ENCODE measurements at places on chromosomes 11 and 22.
A peak's percentile ranks its signal among the peaks of the same experiment; 100 is the strongest.

DNA sequence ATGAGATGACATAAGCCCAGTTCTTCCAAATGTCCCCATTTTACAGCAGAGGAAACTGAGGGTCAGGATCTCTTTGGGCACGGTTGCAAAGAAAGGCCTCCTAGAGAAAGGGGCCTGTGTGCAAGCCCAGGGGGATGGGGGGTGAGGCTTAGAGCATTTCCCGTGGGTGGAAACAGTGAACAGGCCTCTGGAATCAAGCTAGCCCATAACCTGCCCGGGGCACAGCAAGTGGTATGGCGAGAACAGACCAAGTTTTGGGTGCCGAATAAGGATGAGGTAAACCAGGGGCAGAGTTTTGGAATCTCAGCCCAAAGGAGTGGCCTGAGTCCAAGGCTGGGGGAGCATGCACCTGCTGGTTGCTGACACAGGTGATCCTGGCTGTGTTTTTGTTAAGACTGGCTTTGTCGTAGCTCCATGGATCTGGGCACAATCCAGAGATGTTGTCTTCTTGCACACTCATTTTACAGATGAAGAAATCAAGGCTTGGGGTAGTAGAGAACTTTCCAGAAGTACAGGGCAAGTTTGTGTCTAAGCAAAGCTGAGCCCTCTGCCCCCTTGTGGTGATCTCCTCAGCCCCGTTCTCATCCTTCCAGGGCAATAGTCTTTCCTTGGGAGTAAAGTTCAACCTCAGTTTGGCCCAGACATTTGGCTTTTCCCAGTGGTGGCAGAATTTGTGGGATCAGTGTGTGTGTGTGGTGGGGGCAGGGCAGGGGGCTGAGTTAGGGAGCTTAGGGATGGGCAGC lies 53.5 kb upstream of the MYEOV start:
- no peak overlapping the region for H3K27ac ChIP-seq
- no peaks in the 10 kb centered on the region for H3K36me3 ChIP-seq
- peaks cover 3% of the 10 kb centered on the region for H3K27me3 ChIP-seq
- peak; percentile 45 for DNase-seq
- H3K4me1 ChIP-seq = no peaks in the 10 kb centered on the region

DNA sequence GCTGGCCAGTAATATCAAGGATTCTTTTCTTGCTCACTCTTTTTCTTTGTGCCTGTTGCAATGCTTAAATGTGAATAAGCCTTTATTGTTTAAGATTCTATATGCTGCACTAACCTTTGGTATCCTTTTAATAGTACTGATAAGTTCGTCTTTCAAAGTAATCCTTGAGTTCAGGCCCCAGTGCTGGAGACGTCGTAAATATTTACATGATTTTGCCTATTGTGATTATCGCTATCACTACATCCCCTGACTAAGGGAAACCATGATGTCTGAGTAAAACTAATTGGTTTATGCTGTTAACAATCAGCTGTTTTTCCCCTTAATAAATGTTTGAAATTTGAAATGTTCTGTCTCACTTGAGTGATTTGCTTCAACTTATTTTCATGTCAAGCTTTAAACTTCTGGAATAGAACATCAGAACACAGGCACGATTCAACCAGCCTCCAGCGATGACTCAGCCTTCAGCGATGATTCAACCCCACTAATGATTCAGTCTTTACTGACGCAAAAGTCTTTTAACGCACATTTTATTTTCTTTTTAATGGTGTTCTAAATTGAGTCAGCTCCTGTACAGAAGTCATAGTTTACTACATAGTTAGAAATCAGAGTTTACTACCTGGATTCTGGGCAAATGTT lies 3.9 kb downstream of the HTATIP2 start:
- peaks cover 8% of the 10 kb centered on the region for H3K4me1 ChIP-seq
- H3K27me3 ChIP-seq = peaks cover 19% of the 10 kb centered on the region
- H3K4me3 ChIP-seq = no peak overlapping the region
- no peak for DNase-seq
- H3K27ac ChIP-seq = no peak overlapping the region

GRCh38 chr11:80694385-80694784 lies 1253.6 kb upstream of the TENM4 start:
- no peaks in the 10 kb centered on the region for H3K36me3 ChIP-seq
- no peak for DNase-seq
- no peak overlapping the region for H3K27ac ChIP-seq
- H3K27me3 ChIP-seq = no peaks in the 10 kb centered on the region

- H3K4me1 ChIP-seq = no peaks in the 10 kb centered on the region
- H3K4me3 ChIP-seq = no peak overlapping the region
- no peak for DNase-seq
These were observed 1.8 kb downstream of the LARGE2 start for GRCh38 chr11:45924036-45924915.

GRCh38 chr11:115054570-115055538 lies 376.5 kb downstream of the NXPE2 start:
- DNase-seq = no peak
- no peaks in the 10 kb centered on the region for H3K36me3 ChIP-seq
- no peak overlapping the region for H3K4me3 ChIP-seq
- H3K27ac ChIP-seq = no peak overlapping the region
- H3K27me3 ChIP-seq = no peaks in the 10 kb centered on the region

DNA sequence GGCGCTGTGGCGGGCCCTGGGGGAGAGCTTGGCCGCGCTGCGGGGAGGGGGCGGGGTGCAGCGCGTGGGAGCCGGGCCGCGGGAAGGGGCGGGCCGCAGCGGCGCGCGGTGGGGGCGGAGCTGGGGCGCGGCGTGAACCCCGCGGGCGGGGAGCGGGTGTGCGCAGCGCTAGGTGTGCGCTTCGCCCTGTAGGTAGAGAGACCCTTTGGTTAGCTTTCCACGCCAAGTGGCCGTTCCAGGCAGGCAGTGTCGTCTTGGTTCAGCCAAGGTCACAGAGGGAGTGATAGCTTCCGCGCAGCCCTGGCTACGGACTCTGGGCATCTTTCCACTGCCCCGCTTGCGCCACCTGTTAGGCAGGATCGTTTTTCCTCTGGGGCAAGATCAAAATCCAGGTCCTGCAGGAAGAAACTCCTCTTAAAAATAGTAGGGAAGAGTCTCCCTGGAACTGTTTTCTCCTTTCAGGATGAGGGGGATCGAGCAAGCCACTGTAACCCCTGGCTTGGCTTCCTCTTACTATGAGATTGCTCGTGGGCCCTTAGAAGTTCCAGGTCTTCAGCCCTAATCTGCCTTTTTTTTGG lies 434 bp downstream of the BANF1 start:
- peak overlapping the region; percentile 55 for H3K4me3 ChIP-seq
- peak overlapping the region; percentile 98 for H3K27ac ChIP-seq
- no peaks in the 10 kb centered on the region for H3K4me1 ChIP-seq
- DNase-seq = peak; percentile 57
- no peaks in the 10 kb centered on the region for H3K27me3 ChIP-seq
- H3K36me3 ChIP-seq = peaks cover 26% of the 10 kb centered on the region

DNA sequence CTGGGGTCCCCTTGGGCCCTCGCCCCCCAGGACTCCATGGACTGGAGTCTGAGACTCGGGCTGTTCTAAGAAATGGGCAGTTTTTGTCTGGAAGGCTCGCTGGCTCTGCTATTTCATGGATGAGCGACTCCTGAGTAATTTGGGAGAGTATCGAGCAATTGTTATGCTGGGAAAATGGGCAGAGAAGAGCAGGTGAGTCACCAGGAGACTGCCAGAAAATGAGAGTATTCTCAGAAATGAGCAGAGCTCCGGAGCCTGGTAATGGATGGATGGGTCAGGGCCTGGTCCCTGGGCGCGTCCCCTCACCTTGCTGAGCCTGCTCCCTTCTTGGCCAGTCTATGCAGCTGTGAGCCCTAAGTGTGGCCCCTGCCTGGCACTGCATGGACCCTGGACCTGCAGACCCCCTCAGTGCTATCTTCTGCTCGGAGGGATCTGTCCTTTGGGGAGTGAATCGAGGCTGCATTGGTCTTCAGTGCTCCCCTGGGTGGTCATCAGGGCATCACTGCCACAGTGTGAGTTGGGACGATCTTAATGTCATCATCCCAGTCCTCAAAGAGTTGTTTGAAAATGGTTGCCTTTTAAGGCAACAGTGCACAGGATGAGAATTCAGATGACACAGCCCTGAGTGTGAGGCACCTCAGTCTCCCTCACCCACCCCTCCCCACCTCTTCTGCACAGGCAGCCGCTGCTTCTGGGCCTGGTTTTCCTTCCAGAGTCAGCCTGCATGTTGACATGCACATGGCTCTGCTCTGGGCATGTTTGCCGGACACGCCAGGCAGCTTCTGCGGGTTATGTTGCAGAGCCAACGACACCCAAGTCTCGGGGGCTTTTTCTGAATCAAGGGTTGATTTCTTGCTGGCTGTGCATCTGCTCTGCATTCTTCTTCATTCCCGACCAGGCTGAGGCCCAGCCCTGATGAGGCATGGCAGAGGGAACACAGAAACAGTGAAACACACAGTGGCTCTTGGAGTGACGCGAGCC lies 519.0 kb downstream of the TBC1D22A start:
- no peak overlapping the region for H3K4me3 ChIP-seq
- no peak overlapping the region for H3K27ac ChIP-seq

- no peak for DNase-seq
- no peaks in the 10 kb centered on the region for H3K4me1 ChIP-seq
- H3K27me3 ChIP-seq = no peaks in the 10 kb centered on the region
- H3K4me3 ChIP-seq = no peak overlapping the region
These were observed 41.2 kb upstream of the ALX4 start for GRCh38 chr11:44351006-44351660.

GRCh38 chr11:45470151-45470793 lies 184.1 kb upstream of the SYT13 start:
- no peak overlapping the region for H3K27ac ChIP-seq
- H3K4me3 ChIP-seq = no peak overlapping the region
- no peaks in the 10 kb centered on the region for H3K27me3 ChIP-seq

DNA sequence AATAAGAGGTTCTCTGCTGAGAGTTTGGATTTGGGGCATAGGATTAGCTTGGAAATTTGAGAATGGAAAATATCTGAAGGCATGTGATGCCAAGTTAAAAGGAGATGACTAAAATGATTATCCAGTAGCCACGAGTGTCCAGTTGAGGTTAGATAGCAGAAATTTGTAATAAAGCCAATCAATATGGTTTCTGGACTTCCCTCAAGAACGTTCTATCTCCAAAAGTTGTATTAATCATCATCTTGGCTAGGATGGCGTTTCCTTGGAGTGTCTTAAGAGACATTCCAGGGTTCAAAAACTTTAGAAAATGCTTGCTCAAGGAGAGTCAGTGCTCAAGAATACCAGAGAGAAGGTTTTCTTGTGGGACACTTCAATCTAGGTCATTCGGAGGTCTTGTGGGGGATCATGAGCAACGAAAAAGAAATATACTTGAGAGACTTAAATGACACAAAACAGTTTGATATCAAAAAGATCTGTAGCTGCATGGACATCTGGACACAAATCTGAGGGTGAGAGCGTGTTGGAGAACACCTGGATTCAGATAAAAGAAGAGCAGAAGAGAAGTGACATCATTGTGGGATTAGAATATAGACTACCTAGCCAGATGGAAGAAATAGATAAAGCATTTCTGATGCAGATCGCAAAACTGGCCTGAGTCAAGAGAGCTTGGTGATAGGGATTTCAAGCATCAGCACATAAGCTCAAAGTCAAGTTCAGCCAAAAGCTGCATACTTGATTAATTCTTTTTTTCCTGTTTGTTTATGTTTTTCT lies 97.7 kb downstream of the ARFGAP2 start:
- no peaks in the 10 kb centered on the region for H3K4me1 ChIP-seq
- no peak for DNase-seq
- no peak overlapping the region for H3K27ac ChIP-seq
- H3K27me3 ChIP-seq = no peaks in the 10 kb centered on the region

GRCh38 chr11:61480994-61481335 lies 27.6 kb upstream of the LRRC10B start:
- no peaks in the 10 kb centered on the region for H3K27me3 ChIP-seq
- no peak overlapping the region for H3K27ac ChIP-seq
- DNase-seq = peak; percentile 43
- H3K36me3 ChIP-seq = no peaks in the 10 kb centered on the region

DNA sequence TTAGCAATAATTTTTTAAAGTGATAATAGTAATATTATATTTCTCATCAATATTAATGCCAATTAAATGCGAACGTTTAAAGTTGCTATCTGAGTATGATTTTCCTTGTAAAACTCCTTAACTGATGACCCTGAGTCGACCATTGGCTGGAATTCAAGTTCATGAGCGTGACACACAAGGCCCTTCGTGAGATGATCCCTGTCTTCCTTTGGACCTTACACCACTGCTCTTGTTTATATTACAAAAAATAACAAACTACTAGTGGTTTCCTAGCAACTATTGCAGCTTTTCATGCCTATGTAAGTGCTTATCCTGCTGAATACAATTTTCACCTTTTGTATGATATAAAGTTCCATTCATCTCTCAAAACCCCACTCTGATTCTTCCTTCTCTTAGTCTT lies 752.9 kb downstream of the CNTN5 start:
- no peak overlapping the region for H3K27ac ChIP-seq
- no peaks in the 10 kb centered on the region for H3K4me1 ChIP-seq
- DNase-seq = peak; percentile 3
- no peaks in the 10 kb centered on the region for H3K27me3 ChIP-seq
- no peak overlapping the region for H3K4me3 ChIP-seq

GRCh38 chr11:113602483-113602882 lies 103.6 kb downstream of the TMPRSS5 start:
- no peaks in the 10 kb centered on the region for H3K4me1 ChIP-seq
- no peak overlapping the region for H3K27ac ChIP-seq
- H3K4me3 ChIP-seq = no peak overlapping the region
- no peak for DNase-seq
- no peaks in the 10 kb centered on the region for H3K27me3 ChIP-seq

GRCh38 chr11:35799655-35800054 lies 137.1 kb downstream of the TRIM44 start:
- no peaks in the 10 kb centered on the region for H3K36me3 ChIP-seq
- peaks cover 23% of the 10 kb centered on the region for H3K27me3 ChIP-seq
- H3K27ac ChIP-seq = no peak overlapping the region
- H3K4me1 ChIP-seq = peaks cover 5% of the 10 kb centered on the region
- DNase-seq = no peak

DNA sequence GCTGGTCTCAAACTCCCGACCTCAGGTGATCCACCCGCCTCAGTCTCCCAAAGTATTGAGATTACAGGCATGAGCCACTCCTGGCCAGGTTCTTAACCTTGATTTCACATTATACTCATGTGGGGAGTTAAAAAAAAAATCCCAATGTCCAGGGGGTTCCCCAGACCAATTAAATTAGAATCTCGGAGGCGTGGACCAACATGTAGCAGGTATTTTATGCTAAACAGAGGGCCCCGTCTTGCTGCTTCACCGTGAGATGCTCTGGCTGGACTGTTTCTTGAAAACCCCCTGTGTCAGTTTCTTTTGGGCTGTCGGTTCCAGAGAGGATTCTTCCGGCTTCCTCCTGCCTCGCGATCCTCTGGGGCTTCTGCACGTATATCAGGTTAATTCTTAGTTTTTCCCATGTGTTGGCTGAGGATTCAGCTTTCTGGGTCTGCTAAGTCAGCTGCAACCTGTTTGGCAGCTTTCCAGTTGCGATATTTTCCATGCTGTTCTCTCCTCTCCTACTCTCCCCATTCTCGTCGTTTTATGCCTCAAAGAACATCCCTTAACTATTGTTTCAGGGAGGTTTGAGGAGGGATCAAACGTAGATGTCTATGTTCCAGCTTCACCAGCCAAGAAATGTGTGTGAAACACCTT lies 50.6 kb upstream of the ACCSL start:
- no peak overlapping the region for H3K4me3 ChIP-seq
- H3K4me1 ChIP-seq = peaks cover 4% of the 10 kb centered on the region
- no peak overlapping the region for H3K27ac ChIP-seq
- peak; percentile 22 for DNase-seq
- no peaks in the 10 kb centered on the region for H3K36me3 ChIP-seq

GRCh38 chr22:49953027-49953679 lies 7.4 kb upstream of the PIM3 start:
- DNase-seq = no peak
- H3K4me3 ChIP-seq = no peak overlapping the region
- peak overlapping the region; percentile 39 for H3K27ac ChIP-seq
- H3K27me3 ChIP-seq = no peaks in the 10 kb centered on the region
